G401 (cell line): ENCODE measurements at places on chromosomes 5 and 9.
A peak's percentile ranks its signal among the peaks of the same experiment; 100 is the strongest.

DNA sequence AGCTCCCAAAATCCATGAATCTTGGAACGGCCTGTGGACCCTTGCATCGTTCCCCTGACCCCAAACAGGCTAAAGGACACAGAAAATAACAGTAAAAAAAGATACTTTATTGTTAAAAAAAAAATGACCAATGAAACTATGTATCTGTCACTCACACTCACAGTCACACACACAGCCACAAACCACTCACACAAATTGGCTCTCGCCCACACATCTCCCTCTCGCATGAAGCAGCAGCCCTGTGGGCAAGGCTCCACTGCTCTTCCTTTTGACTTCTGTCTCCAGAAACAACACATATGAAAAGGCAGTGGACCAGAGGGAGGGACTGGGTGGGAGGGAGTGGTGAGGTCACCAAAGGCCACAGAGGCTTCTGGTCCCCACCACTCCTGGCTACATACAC, 56.6 kb downstream of the SLC36A1 start:
- DNase-seq, result peak; percentile 47

DNA sequence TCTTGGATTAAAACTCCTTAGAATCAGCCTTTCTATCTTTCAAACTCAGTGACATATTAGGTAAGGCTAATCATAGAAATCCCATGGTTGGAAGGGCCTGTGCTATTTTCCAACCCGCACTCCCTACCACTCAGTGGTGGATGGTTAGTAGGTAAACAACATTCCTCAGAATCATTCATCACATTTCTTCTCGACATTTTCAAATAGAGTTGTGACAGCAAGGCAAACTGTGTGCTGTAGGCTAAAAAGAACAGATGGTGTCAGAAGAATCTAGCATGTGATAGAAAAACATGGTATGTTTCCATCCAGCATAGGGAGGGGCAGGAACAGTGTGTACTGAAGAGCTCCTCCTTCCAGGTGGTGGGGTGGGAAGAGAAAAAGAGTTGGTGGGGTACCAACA, 227.3 kb upstream of the NMUR2 start:
- DNase-seq, result peak; percentile 75

GRCh38 chr9:117744856-117745389, 40.7 kb downstream of the TLR4 start:
- peak; percentile 20 for DNase-seq

GRCh38 chr5:448061-448765, 5.2 kb downstream of the EXOC3 start:
- DNase-seq, result peak; percentile 6

GRCh38 chr5:90410178-90410762, 714 bp upstream of the CETN3 start:
- no peak for DNase-seq

DNA sequence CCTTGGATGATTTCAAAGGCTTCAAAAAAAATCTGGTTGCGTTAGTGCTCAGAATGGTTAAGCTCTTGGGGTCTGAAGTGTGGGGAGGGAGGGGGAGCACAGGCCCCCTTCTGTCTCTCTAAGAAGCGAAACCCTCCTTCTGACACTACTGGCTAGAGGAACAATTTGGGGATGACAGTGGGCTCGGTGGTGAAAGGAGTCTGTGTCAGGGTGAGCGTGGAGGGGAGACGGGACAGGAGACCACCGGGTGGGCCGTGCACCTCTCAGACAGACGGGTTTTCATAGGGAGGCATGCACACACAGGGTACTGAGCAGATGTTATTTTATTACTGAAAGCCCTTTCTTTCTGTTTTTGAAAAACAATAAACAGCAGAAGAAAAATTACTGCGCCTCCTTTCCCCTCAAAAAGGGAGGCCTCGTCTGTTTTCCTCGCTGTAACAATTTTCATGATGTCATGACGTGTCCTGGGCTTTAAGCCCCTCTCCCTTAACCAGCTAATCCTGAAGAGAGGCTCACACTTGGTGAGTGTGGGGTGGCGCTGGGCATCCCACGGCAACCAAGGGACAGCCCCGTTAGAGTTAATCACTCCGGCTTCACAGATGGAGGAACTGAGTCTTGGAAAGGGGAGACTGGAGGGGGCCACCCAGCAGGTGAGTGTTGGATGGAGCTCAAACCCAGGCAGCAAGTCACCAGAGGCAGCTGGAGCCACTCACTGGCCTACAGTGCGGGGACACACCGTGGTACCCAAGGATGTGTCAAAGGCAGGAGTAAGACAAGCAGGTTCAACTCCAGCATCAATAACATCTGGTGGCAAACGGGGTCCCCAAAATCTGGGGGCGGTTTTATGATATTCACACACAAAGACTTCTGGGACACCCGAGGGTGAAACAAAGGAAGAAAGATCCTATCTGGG, 53.4 kb downstream of the PTCH1 start:
- DNase-seq, result no peak

DNA sequence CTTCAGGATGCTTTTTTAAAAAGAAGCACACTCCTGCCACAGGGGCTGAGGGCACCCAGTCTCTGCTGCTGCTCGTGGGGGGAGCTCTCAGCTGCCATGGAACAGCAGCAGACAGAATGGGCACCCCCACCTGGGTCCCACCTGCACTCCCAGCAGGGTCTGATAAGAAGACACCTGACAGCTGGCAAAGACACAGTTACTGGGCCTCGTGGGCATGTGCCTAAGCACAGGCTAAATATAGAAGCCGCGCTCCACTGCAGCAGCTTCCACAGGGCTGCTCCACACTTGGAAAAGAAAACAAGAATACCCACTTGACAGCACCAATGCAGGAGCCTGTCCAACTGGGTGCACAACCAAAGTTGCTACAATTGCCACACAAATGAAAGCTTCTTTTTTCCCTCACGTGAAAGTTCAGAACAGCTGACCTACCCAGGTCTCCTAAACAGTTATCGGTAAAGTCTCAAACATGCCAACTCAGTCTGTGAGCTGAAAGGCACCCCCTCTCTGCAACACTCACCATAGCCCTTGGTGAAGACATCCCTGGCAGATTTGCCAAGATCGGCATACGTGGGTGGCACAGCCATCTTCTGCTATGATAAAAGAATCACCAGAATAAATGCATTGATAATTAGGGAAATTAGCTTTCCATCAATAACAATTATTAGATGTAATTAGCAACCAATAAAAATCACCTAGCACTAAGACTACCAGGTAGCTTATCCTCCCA, 12.2 kb downstream of the VDAC1 start:
- DNase-seq, result peak; percentile 76

- DNase-seq, result no peak
Observed at GRCh38 chr5:17061973-17062470, 125.9 kb upstream of the MYO10 start.

GRCh38 chr5:137792303-137792702, 38.1 kb upstream of the HNRNPA0 start:
- no peak for DNase-seq

- peak; percentile 31 for DNase-seq
Observed at GRCh38 chr5:17132444-17133083, 84.9 kb upstream of the BASP1 start.

- DNase-seq, result peak; percentile 79
Observed at GRCh38 chr5:87268126-87268969, 665 bp downstream of the RASA1 start.

- no peak for DNase-seq
Observed at GRCh38 chr9:20319641-20320337, 302.5 kb downstream of the MLLT3 start.

- peak; percentile 77 for DNase-seq
Observed at GRCh38 chr5:140362875-140363630, 3.1 kb downstream of the SLC4A9 start.

GRCh38 chr9:71911908-71912335, 483 bp downstream of the C9orf85 start:
- DNase-seq, result no peak

GRCh38 chr9:69176471-69177171, 2.5 kb downstream of the TJP2 start:
- no peak for DNase-seq

DNA sequence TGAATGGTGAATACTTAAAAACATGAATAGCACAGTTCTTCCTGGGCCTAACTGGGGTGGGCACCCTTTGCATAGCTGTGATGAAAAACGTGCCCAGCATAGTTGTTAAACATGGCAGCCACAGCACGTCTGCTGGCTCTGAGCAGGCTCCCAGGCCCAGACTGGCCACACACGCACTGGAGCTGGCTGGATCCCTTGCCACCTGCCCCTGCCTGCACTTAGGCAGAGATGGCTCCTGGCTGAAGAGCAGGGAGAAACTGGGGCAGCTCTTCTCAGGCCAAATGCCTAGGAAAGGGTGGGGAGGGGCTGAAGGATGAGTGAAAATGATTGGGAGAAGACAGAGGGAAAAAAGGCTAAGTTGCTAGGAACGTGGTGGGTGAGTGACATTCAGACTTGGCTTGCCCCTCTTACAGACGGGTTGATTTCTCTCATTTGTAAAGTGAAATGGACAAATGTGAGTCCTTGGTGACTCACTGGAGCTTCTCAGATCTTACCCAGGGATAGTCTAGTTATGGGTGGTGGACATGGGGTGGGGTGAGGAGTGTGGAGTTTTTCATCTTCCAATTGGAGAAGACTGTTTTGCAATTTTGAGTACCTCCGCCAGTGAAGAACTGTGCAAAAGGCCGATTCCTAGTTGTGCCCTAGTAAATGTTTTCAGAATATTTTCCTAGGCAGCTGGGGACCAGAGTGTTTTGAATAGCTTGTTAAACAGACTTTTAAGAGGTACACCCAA, 42.4 kb downstream of the TRIO start:
- peak; percentile 81 for DNase-seq

GRCh38 chr5:108581026-108581425, 166.7 kb upstream of the FER start:
- DNase-seq, result peak; percentile 4

DNA sequence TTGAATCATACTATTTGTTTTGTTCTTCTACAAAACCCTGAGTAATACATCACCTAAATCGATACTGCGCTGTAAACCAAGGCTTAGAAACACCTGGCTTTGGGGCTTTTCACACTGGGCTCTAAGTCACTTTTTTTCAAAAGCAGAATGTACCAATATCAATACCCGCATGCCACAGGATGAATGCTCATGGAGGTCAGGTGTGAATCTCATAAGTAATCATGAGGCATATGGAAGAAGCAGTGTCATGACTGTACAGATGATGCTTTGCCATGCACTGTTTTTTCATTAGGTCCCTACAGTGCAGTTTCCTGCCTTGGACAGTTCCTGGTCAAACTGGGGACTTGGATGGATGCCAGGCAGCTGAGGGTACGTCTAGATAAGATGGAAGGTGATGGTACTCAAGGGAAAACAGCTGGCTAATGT, 49.0 kb upstream of the ATG10 start:
- DNase-seq, result no peak

DNA sequence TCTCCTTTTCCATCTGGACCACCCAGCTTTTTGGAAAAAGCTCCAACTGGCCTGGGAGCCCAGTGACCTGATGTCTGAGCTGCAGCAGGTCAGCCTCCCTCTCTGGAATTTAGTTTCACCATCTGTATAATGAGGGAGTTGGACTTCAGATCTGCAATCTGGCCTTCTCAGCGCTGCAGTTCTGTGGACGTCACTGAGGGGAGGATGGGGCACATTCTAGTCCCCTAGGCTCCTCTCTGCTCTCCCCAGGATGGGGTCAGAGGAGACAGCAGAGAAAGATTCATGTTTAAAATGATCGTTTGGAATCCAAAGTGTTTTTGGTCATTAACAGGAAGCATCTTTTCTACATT, 10.2 kb downstream of the OR13J1 start:
- no peak for DNase-seq

- DNase-seq, result no peak
Observed at GRCh38 chr5:141623186-141623585, 4.4 kb upstream of the DIAPH1 start.

GRCh38 chr5:68255305-68256120, 40.0 kb downstream of the PIK3R1 start:
- DNase-seq, result no peak

DNA sequence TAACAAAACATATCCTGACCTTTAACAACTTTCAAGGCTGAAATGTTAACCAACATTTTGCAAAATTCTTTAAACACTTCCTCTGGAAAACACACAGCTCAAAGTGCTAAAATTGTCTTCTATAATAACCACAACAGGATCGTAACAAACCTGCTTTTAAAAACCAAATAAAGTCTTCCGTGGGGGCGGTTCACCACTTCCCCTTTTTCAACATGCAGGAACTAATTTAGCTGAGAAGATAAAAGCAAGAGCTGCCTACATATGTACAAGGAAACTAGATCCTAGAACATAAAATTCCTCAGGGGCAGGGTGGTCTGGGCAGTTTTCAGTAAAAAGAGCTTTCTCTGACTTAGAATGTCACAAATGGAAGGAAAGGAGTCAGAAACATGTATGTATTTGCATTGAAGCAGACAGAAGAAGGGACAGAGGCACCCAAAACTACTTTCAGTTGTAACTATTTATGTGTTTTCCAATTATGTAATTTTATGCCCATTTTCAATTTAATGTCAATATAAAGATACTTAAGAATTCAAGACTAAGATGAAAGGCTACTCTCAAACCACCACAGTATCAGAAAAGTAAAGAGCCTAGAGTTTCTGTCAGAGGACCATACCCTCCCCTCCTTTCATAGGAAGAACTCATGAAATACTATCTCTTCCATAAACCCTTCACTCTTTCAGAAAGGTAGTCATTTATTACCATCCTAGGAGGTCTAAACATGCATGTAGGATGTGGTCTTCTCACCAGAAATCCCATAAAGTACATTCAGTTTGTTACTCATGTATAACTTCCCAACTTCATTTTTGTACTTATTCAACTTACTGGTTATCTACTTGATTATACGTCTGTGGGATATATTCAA, 185.9 kb upstream of the RASA1 start:
- no peak for DNase-seq

- no peak for DNase-seq
Observed at GRCh38 chr5:139462586-139463276, at the start of gene ECSCR. Gene ECSCR, minus strand, starts transcription at chr5:139462743. Its CDS starts 73 bp downstream, at chr5:139462670.

GRCh38 chr5:112355058-112355685, 63.9 kb downstream of the EPB41L4A start:
- DNase-seq, result no peak

GRCh38 chr5:115455301-115455707, 89.3 kb downstream of the FEM1C start:
- peak; percentile 40 for DNase-seq

DNA sequence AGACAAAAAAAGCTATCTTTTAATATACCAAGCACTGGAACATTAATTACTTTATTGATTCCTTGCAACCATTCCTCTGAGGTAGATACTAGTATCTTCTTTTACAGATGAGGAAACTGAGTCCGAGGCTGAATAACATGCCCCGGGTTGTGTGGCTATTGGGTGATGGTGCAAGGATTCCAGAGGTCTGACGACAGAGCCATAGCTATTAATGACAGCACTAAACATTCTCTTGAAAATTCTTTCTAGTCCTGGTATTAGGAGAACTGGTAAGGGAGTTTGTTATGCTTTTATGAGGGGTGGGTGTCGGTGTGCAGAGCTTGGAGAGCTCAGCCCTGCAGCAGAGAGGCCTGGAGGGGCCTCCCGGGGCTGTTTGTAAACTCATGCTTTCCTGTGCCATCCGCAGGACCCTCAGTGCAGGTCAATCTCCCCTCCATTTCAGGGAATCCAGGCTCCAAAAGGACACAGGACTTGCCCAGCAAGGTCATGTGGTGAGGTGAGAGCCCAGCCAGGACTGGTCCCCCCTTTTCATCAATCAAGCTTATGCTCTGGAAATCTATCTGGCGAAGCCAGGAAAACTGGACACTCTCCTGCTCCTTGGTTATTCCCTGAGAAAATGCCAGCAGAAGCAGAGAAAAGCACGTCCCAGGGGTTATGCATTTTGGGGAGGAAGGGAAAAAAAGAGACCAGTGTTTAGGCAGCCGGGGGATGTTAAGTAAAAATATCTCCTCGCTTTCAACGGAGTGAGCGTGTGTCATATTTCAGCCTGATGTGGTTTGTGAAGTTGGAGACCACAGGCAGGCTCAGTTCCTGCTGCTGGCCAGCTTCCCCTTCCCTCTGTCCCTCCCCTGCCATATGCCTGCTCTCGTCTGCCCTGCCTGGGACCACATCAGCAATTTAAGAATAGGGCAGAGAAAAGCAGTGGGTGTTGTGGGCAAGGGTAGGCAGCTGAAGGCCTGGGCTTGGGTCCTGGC, 3.7 kb downstream of the GSN start:
- DNase-seq, result no peak
